ACHN (cell line): ENCODE measurements at places on chromosomes 11 and 22.

GRCh38 chr22:32075997-32076760 is 33.1 kb downstream of the SLC5A1 start:
- DNase-seq = no peak

DNA sequence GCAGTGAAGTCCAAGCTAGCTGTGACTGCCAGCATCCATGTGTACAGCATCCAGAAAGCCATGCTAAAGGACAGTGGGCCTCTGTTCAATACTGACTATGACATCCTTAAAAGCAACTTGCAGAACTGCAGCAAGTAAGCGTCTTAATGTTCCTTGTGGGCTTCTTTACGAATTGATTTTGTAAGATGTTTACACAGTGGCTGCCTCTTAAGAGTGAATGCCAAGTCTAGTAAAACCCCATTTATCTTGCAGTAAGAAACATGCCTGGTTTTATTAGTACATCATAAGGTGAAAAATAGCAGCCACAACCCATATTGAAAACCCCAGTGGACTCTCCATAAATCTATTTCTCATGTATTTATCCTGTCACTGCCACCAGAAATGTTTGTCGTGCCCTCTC is 20.5 kb downstream of the POLD3 start:
- DNase-seq = no peak

DNA sequence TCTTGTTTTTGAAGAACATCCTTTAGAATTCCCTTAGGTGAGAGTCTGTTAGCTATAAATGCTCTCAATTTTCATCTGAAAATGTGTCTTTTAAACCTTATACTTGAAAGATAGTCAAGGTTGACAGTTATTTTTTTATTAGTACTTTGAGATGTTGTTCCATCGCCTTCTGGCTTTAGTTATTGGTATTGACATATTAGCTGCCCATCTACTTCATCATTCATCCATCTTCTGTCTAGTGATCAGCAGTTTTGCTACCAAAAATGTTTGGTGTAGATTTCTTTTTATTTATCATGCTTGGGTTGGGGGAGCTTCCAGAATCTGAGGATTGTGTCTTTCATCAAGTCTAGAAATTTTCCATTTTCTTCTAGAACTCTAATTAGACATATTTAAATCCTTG is 3.3 kb upstream of the CD6 start:
- DNase-seq = no peak

DNA sequence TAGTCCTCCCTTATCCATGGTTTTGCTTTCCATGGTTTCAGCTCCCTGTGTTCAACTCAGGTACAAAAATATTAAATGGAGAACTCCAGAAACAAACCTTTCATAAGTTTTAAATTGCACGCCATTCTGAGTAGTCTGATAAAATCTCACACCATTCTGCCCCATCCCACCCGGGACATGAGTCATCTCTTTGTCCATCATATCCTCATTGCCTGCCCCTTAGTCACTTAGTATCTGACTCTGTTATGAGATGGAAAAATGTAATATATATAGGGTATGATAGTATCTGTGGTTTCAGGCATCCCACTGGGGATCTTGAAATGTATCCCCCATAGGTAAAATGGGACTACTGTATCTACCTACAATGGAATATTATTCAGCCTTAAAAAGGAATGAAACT is 35.5 kb upstream of the FGF3 start:
- no peak for DNase-seq

DNA sequence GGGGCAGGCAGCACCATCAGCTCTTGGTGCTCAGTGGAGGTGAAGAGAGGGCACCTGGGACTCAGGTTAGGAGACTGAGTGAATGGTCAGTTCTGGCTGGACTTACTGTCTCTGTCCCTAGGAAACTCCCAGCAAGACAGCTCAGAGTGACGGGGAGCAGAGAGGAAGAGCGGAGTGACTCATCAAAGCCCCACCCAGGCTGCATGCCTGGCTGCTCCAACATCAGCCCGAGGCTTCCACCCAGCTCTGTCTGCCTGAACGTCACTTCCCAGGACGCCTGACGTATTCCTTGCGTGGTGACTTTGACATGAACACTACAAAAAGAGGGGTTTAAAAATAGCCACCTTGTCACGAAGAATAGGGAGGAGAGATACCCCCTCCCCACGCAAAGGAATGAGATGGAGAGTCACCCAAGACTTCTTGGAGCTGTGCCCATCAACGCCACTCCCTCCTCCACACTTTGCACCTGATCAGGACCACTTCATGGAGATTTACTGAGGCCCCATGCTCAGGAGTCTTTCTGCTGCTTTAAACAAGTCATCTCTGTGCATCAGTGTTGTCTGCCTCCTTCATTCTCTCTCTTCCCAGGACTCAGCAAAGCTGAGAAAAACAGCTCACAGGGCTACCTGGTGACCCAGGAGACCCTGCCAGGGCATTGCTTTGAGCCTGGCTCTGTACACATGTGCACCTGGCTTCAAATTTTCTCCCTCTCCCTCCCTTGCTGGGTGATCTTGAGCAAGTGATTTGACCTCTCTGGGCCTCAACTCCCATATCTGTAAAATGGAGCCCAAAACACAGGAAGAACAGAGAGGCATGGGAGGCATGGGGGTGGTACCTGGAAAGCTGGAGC is 83.1 kb downstream of the MN1 start:
- DNase-seq = peak; percentile 82

GRCh38 chr11:118398791-118399559 is 2.4 kb upstream of the ATP5MG start:
- no peak for DNase-seq

DNA sequence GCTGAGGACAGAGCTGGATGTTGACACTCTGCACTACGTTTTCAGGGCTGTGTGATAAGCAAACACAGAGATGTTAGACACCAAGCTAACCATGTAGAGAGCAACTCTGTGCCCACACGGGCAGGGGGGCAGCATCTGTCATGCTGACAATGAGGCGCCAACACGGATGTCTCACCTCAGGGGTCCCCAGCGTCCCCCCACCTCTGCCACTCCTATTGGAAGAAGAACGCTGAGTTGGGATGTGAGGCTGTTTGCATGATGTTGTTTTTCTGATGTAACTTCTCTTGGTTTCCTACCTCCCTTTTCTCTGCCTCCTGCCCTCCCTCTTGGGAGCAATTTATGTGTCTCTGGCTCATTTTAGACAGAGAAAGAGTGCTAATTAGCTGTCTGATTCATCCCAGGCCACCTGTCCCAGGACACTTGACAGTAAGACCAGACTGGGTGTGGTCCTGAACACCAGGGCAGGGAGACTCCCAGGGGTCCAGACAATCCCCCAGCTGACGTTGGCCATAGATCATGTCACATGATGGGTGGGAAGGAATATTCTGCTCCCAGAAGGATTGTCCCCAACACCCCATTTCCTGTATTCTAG is 89.2 kb upstream of the NCAM1 start:
- DNase-seq = no peak

- DNase-seq = no peak
Observed at GRCh38 chr22:49655168-49655812, 172.4 kb downstream of the BRD1 start.

- no peak for DNase-seq
Observed at GRCh38 chr11:130029137-130029536, 26.5 kb upstream of the PRDM10 start.

DNA sequence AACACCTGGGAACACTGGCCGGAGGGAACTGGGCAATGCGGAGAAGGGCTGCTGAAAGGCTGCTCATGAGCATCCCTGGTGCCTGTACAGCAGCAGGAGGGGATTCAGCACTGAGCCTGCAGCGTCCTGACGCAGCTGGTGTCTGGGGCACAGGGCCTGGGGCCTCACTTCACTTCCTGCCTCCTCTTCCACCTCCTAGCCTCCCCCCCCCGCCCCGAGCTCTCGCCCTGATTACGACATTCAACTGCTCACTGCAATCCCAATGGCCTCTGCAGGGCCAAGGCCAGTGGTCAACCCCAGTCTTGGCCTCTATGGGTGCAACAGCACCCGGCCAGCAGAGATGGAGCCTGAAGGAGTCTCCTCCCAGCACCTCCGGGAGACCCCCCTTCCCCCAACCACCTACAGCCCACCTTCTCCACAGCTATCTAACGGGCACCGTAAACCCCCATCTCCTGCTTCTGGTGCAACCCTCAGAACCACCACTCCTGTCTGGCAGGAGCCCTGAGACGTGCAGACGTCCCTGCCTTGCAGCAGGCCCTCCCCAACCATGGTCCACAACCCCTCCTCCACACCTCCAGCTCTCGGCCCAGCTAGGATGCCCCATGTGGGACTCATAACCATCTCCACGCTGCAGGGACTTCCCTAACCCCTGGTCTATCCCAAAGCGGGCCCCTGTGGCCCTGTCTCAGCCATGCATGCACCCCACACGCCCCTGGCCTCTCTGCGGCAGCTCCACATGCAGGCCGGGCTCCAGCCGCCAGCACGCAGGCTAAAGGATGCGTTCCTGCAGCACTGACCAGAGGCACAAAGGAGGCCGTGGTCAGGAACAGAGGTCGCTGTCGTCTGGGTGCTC is 38.2 kb downstream of the BRD1 start:
- no peak for DNase-seq

- DNase-seq = no peak
Observed at GRCh38 chr22:44860311-44860710, 107.9 kb downstream of the ARHGAP8 start.

DNA sequence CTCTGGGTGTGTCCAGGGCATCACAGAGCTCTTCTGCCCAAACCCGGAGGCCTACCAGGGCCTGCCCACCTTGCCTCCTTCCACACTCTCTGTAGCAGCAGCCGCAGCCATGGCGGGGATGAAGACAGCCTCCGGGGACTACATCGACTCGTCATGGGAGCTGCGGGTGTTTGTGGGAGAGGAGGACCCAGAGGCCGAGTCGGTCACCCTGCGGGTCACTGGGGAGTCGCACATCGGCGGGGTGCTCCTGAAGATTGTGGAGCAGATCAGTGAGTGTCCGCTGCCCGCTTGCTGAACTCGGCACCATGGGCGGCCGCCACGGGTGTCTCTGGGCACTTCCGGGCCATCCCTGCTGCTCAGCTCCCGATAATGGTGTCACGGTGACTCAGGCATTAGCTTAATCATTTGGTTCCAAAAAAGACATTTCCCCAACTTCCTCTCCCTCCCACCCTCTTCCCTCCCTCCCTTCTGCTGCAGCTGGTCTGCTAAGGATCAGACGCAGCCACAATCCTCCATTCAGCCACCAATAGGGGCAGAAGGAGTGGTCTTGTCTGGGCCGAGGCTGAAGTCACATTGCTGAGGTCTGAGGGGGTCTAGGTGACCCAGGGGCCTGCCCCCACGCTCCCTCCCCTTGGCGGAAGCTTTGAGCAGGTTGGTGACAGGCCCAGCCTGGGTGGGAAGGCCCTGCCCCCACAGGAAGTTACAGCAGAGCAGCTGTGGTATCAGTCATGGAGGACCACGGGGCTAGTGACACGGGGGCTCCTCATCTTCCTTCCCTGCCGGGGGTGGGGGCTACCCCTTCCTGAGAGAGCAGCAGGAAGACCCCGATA is 950 bp downstream of the FERMT3 start:
- no peak for DNase-seq

GRCh38 chr11:118310781-118311485 is 6.4 kb downstream of the CD3E start:
- no peak for DNase-seq

GRCh38 chr11:77561257-77561656 is 28.5 kb upstream of the AQP11 start:
- no peak for DNase-seq

- DNase-seq = no peak
Observed at GRCh38 chr11:119664063-119664572, 64.9 kb downstream of the NECTIN1 start.

- no peak for DNase-seq
Observed at GRCh38 chr22:41240377-41241132, at the start of gene CHADL. TSS of gene CHADL (minus strand) at chr22:41240931. CDS start at chr22:41240881, 50 bp downstream.

GRCh38 chr11:73977856-73978519 is 4.7 kb downstream of the UCP2 start:
- no peak for DNase-seq

GRCh38 chr22:26592421-26592891 is 2.5 kb upstream of the TPST2 start:
- DNase-seq = no peak

GRCh38 chr11:91243630-91244029 is 981.0 kb upstream of the FAT3 start:
- no peak for DNase-seq

DNA sequence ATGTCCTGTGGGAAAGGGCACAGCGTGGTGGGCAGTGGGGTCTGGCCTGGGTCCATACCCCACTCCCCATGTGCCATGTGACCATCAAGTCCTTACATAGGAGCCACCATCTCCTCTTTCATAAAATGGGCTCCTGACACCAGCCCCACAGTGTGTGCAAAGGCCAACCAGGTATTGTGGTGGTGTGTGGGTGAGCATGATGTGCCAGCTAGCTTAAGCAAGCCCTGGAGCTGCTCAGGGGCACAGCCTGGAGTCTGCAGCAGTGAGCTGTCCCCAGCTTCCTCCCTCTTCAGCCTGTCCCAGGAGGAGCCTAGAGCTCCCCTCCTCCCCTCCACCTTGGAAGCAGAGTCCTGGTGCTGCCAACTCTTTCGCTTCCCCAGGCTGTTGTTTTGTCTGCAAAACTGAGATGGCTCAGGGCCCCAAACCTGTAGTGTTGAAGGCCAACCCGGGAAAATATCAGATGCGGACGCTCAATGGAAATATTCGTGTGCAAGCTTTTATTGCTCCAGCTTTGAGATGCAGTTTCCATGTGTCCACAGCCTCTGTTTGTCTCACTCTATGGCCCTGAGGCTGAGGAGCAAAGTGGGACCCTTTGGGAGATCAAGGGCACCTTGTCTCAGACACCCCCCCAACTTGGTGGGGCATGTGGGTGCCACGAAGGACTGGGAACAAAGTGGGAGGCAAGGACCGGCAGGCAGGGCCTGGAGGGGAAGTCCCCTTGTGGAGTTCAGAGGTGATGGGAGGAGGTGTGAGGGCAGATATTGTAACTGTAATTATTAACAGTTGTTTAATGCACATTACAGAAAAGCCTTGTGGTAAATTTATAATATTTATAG is 92.6 kb downstream of the CTTN start:
- DNase-seq = no peak

GRCh38 chr11:120226714-120227113 is 13.2 kb upstream of the POU2F3 start:
- DNase-seq = no peak

DNA sequence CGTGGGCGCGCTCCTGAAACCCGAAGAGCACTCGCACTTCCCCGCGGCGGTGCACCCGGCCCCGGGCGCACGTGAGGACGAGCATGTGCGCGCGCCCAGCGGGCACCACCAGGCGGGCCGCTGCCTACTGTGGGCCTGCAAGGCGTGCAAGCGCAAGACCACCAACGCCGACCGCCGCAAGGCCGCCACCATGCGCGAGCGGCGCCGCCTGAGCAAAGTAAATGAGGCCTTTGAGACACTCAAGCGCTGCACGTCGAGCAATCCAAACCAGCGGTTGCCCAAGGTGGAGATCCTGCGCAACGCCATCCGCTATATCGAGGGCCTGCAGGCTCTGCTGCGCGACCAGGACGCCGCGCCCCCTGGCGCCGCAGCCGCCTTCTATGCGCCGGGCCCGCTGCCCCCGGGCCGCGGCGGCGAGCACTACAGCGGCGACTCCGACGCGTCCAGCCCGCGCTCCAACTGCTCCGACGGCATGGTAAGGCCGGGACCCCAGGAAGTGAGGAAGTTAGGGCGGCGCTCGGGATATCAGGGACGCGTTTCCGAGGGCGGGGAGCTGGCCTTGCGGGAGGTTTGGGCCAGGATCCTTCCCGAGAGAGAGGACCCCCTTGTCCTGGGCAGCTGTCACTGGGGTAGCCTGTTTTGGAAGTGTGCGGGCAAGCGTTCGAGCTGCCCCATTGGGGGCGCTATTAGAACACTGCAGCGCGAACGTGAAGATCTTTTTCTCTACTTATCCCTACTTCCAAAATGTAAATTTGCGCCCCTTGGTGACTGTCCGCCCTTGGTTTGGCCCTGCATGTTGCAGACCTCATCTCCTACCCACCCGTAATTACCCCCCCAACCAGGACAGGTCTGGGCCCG is 796 bp downstream of the MYOD1 start:
- DNase-seq = no peak

- DNase-seq = no peak
Observed at GRCh38 chr11:109521571-109522086, 99.6 kb downstream of the C11orf87 start.
